ENCODE measurements at places on chromosomes 5 and 9.

DNA sequence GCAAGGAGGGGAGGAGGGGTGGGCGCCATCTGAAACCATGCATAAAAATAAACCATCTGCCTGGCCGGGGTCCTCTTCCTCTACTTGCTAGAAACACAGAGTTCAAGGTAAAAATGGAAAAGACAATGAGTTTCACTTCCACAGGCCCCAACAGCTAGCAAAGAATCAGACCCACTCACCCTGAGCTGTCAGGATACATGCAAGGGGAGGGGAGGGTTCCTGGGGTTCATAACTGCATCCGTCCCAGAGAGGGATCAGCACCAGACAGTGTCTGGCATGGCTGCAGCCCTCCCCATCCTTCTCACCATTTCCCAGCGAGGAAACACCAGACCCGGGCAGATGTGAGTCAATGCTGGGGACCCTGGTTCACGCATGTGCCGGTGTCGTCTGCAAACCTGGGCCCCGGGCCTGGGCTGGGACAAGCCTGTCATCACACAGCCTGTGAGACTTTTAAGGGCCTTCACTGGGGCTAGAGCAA, 55.4 kb downstream of the SEMA4D start:
- DNase-seq, result no peak

- no peak for DNase-seq
These were observed 26.7 kb upstream of the TNC start for GRCh38 chr9:115144706-115145105.

DNA sequence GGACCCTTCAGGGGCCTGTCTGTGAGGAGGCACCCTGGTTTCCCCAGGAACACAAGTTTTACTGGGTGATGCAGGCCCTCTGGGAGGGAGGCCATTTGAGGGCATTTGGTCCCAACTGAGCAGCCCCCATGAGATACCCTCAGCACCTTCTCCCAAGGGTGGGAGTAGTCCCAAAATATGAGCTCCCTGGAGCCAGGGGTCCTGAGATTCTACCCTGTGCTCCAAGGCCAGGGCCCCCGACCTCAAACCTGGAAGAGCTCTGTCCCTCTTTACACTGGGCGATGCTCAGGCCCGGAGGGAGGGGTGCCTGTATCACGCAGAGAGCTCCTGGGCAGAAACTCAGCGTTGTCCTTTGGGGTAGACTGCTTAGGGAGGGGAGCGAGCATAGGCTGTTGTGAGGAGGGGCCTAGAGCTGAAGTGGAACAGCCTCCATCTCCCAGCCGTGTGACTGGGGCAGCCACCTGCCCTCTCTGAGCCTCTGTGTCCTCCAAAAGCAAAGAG, 64.0 kb upstream of the SYNPO start:
- DNase-seq, result no peak

DNA sequence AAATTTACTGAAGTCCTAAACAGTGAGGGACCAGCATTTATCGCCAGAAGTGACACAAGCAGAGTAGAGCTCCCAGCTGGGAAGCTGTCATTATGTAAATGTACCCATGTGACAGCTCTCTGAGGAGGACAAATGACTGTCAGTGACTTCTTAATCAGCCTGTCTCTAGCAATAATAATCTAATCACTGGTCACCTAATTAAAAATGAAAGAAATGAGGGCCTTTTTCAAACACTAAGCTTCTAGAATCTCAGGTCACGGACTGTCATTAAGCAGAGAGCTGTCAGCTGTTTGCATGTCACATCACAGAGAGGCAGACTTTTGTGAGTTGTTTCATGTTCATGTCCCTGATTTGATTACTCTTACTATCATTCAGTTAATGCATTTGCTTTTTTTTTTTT, 77.9 kb upstream of the FBXL17 start:
- DNase-seq, result no peak

DNA sequence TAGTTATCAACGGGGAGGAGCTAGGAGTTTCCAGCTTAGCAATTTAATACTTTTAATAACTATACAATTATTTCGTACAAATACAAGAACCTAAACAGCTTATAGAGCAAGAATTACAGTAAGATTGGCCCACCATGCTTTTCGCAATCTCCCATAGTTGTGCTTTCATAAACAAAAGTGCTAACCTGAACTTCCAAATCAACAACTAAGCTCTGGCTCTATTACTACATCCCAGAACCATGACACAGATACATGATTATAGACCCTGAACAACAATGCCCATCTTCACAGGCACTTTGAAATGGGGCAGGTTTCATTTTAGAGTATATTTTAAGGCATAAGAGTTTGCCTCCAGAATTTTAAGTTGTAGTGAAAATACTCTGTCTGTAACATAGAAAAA, 203.5 kb downstream of the DMRTA1 start:
- DNase-seq, result no peak
